ENCODE measurements at places on chromosomes 5 and 9. TPM values are rescaled to one million over a fixed set of nuclear protein-coding genes. Genes with fewer than 3 reads are reported as not detected.

- DNase-seq = no peak
Observed at GRCh38 chr5:131533836-131534235, 101.2 kb downstream of the RAPGEF6 start.

DNA sequence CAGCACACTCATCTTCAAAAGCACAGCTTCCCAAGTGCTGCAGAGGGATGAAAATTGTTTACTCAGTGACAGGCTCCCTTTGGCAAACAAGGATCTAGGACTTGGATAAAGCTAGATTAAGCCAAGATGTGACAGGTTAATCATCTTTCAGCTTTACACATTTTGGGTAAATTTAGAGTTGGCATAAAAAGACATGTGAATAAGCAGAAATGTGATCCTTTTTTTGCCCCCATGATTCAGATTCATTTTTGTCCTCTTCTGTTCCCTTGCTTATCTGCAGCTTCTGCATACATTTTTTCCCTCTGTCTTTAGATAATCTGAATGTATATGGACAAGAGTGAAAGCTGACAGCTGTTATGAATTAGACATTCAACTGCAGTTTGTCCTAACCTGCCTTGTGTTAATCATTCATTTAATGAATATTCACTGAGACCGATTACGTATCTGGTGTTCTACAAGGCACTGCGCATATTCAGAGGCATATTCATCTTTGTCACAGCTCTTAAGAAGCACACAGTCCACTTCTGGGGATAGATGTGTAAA lies 19.6 kb downstream of the ADAMTSL1 start:
- no peak for DNase-seq

DNA sequence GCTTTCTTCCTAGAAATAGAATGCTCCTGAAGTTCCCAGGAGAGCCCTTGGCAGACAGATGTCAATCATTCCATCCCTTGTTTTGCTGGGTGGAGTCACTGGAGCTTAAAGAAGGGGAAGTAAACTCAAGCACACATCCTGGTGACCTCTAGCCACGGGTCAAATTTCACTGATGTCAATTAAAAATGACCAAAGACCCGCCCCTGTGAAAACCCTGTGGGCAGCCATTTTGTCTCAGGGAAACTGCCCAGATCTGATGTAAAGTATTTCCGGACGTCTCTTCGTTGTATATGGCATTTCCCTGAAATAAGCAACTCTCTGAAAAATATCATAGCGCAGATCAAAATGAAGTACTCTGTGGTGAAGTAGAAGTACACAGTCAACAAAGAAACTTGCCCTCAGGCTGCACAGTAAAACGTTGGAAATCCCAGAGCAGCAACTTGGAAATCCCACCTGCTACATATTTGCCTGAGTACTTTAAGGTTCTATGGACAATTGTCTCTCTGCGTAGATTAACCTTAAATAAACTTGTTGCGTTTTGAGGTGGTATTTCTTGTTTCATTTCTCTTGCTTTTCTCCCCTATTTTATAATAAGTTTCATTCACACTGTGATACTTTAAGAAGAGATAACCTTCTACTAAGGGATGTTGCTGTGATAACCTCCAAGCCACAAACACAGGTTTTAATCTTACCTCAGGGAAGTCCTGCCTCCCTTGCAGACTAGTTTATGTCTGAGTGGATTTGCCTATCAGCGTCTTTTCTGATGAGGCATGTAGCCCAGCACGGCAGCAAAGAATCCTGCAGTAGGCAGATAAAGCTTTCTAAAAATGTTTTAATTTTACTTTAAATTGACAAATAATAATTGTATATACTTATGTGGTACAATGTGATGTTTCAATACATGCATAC lies 60.9 kb upstream of the PIP5K1B start:
- DNase-seq = no peak

DNA sequence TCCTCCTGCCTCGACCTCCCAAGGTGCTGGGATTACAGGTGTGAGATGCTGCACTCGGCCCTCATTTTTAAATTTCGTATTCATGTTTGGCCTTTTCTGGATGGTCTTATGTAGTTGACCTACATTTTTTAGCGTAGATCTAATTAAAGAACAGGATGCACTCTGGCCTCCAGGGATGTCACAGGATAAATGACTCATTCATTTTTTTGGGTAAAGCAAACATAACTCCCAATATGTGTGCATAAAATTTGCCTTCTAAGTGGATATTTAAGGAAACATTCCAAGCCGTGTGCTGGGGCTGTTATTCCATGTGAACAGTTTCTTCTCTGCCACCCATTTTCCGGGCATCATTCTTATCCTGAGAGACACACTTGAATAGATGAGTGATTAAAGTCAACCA lies 501.6 kb downstream of the IRX1 start:
- DNase-seq = no peak

PCDHGA11 gene
- total RNA-seq = 12.8 TPM

PCDHGB1 gene
- total RNA-seq = 7.4 TPM

GRCh38 chr5:60668686-60669304 lies 31.2 kb downstream of the DEPDC1B start:
- DNase-seq = no peak

DNA sequence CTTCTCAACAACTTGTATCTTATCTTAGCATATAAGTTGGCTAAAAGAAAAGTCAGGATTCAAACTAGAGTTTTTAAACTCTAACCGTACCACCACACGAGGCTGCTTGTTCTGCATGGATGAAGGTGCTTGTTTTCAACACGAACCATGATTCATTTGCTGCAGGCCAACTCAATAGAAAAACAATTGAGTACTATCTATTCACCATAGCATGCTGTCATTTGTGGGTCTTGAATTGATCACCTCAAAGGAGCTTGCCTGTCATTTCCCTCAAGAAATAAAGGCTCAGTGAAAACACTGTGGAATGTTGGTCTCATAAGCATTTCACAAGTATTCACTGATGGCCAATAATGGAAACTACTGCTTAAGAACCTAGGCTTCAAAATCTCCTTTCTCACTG lies 21.0 kb upstream of the GRIA1 start:
- DNase-seq = no peak

DNA sequence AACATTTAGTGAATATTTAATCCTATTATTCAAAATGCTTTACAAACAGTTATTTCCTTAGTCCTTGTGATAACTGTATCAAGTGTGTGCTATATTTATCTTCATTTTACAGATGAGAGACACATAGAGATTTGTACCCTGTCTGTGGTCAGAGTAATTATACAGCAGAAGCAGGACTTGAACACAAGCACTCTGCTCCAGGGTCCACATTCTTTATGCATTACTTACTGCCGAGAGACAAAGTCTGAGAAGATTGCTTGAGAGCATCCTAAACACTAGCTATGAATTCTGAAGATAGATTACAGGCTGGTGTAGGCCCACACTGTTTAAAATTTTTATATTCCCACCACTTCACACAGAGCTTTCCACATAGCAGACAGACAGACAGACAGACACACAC lies 926.1 kb upstream of the DMAC1 start:
- no peak for DNase-seq

- DNase-seq = no peak
Observed at GRCh38 chr9:38046661-38047300, 22.2 kb downstream of the SHB start.

DNA sequence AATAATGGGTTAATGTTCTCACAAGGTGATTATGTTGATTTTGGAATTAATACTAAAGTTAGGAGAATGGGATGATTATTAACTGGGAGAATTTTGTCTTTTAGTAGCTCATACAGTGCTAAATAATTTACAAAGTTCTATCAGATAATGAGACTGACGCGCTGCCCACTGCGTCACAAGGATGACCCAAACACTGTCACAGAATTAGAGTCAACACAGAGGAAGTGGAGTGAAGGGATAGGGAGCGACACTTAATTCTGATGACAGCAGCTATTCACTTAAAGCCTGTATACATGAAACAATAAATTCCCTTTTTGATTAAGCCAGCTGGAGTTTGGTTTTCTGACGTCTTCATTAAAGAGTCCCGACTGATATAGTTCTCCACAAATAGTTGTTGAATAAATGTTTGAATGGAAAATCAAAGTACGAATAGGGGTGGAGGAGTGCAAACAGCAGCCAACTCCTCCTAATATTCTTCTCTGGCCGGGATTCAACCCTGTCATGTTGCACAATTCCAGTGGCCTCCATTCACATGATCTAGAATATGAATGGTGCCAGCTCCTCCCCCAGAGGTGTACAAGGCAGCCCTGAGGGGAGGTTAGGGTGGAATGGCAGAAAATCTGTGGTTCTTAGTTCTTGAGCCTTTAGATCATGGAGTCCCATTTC lies 140.3 kb downstream of the PCSK1 start:
- no peak for DNase-seq

DNA sequence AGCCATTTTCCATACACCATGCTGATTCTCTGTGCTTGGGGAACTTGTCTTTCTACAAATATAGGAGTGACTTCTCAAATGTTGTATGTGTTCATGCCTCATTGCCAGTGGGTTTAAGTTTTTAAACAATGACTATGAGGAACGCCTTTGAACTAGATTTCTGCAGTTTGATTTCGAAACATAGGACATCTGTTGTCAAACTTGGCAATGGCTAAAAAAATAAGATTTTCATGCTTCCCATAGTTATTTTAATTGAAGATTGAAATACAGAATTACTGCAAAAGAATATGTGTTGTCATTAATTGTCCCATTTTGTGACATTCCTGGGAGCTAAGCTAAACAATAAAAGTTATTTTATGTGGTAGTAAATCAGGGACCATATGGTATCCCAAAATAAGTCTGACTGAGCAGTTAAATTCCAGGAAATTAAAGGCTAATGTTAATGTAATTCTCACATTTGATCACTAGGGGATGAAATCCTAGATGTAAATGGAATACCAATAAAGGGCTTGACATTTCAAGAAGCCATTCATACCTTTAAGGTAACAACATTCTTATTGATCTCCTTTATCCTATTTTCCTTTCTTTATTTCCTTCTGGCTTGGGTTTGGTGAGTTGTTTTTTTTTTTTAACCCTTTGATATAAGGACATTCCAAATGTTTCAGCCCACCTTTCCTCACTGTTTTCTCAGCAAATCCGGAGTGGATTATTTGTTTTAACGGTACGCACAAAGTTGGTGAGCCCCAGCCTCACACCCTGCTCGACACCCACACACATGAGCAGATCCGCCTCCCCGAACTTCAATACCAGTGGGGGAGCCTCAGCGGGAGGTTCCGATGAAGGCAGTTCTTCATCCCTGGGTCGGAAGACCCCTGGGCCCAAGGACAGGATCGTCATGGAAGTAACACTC lies 116.7 kb downstream of the GOLPH3 start:
- DNase-seq = no peak

TRAF1 gene
- 8.7 TPM for total RNA-seq

GRCh38 chr9:89659891-89660685 lies 55.3 kb downstream of the GADD45G start:
- no peak for DNase-seq

RALGPS1 gene
- total RNA-seq = 8.5 TPM

DNA sequence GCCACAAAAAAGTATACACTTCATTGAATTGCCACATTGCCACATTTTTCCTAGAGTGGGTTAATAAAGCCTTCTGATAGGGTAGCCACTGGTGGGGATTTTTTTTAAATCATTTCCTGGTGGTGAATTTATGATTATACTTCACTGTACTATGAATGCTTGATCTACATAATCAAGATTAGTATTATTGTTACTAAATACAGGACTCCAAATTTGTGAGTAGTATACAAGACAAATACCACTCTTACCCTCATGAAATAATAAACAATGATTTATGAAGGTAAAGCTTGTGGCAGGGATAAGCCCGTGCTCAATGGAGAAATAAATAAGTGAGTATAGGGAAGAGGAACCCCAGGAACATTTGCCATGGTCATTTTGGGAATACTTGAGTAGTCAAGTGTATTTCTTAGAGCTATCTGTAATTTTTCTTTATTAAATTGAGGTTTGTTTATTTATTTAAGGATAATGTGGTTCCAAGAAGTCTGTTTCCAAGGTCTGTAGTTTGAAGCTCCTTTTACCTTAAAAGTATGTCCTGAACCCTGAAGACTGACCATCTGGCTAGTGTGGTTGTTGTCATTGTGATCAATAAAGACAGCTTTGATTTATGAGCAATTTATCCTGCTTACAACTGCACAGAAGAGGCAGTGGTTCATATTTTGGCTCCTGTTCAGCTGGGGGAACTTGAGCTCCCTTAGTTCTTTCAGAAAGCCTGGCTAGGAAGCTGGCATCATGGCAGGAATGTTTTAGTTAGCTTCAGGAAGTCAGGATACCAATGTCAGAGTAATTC lies 118.6 kb downstream of the ZSWIM6 start:
- no peak for DNase-seq

DNA sequence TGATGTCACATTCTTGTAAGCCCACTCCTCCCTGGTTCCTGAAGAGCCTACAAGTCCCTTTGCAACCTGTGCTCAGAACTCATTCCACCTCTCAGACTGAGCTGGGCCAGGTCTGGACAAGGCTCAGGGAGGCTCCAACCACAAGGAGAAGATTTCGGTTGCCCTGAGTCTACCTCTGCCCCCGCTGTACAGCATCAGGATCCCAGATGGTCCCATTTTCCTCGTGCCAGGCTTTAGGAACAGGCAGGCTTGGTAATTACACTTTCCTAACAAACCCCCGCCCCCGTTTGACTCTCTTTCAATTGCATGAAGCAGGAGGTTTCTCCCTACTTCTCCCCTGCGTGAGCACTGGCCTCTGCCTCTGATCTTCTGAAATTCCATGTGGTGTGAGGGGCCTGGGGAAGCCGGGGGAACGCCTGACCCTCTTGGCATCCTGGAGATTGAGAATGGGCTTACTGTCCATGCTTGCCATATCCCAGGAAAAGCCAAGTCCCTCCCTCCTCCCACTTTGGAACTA lies 86.9 kb upstream of the CTNNA1 start:
- no peak for DNase-seq

DNA sequence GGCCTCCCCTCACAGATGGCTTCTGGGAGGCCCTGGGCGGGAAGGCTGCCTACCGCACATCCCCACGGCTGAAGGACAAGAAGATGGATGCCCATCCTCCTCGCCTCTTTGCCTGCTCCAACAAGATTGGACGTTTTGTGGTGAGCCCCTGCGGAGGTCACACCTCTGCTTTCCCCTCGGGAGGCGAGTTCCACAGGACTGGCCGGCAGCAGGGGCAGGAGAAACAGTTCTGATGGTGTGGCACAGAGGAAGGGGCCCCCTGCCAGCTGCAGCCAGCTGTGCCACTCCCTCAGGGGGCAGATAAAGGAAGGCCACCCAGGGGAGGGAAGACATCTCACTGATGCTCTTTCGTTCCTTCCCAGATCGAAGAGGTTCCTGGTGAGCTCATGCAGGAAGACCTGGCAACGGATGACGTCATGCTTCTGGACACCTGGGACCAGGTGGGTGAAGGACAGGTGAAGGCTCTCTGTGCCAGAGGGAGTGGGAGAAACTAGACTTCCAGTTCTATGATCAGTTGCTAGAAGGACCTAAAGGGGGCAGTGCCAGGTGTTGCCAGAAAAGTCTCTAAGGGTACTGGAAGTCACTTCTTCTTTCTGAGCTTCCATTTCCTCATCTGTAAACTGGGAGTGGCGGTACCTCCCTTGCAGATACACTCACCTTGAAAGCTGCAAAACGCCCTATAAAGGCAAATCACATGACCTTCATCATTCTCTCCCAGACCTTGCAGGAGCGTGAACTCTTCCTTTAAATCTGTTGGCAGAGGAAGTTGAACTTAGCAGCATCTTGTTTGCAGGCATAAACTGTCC lies 41.0 kb downstream of the STOM start:
- no peak for DNase-seq

Data from uterus (tissue), 4 donors.